ENCODE measurements at places on chromosomes 2 and 18.

DNA sequence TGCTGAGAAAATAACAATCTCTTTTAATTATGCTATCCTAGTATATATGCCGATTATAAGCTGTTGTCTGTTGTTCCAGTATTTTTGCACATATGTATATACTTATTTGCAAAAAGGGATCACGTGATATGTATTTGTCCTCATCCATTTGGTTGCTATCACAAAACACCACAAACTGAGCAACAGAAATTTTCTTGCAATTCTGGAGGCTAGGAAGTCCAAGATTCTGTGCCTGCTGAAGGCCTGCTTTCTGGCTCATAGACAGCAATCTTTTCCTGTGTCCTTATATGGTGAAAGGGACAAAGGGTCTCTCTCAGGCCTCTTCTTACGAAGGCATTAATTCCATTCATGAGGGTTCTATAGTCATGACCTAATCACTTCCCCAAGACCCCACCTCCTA lies 186.5 kb downstream of the LPIN1 start:
- peak; percentile 12 for DNase-seq

GRCh38 chr2:133286326-133286922 lies 281.8 kb downstream of the NCKAP5 start:
- peak; percentile 63 for DNase-seq

DNA sequence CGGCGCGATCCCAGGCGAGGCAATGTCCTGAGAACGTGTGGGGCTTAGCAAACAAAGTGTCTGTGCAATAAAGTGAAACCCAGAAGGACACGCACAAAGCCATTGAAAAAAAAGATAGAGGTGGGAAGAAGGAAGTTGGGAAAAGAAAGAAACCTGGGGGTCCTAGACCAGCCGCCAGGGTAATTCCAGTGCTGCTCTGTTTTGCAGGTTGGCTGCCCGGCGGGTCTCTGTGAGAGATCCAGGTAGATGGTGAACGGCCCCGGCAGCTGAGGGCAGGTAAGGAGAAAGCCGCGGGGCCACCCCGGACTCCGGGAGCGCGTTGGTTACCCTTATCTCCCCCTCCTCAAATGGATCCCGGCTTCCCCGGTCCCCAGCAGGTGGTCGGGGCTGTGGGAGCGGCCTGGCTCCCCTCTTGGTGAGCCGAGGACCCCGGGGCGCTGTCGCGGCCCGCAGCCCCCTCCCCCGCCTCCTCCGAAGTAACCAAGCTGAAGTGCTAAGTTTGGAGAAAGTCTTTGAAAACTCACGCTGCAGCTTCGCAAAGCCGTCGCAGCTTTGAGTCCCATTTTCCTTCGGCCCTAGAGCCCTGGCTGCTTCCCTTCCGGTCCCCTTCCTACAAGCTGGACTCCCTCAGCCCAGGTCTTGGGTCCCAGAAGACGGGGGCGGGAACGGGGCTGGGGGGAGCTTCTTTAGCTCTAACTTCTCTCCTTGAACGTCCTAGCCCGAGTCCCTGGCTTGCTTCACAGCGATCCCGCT lies 588 bp downstream of the OTX1 start:
- DNase-seq: no peak

- DNase-seq: no peak
Measured at GRCh38 chr2:85434696-85435095, 16.2 kb downstream of the SH2D6 start.

GRCh38 chr2:11326677-11327211 lies 17.7 kb downstream of the ROCK2 start:
- DNase-seq: no peak

- no peak for DNase-seq
Measured at GRCh38 chr2:129803032-129803431, 176.4 kb upstream of the RAB6C start.

All from cardiac fibroblast (primary cell).